Large intestine (tissue), 12 donors: ENCODE measurements at places on chromosomes 1 and 21. TPM values are rescaled to one million over a fixed set of nuclear protein-coding genes. Genes with fewer than 3 reads are reported as not detected.

DNA sequence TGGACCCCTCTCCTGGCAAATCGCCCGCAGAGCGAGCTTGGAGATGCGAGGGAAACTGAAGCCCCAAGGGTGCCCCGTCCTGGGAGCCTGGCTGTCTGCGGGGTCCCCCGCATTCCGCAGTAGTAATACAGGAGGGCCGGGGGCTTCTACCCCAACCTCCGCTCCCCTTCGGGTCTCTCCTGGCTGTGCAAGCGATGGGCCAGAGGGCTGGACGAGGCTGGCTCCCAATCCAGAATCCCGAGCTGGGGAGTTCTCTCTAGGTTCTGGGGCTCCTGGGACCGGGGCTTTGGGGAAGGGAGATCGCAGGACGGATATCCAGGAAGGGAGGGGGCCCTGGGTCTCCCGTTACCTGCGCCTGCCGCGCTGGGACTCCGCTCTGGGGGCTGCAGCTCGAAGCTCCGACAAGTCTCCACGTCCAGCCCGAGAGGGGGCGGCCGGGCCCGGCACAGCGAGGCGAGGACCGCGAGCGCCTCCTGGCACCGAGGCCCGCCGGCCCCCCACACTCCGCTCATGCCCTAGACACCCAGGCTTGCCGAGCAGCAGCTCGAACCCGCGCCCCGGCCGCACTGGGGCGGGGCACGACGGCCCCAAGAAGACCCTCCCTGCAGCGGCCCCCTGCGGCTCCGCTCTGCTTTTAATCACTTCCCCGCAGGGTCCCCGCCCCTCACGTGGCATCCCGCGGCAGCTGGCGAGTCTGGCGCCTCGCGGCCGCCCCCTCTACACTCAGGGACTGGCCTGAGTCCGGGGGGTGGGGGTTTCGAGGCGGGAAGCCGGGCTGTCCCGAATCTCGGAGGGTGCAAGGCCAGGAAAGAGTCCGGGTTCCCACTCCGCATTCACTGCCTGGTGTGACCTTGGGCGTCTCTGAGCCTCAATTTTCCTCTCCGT is at the start of gene SYT6:
SYT6 (minus strand) TSS at position 609 of the 885 bp plus-strand sequence; CDS start at position 512, 97 bp downstream.
- no peaks in the 10 kb centered on the region for H3K36me3 ChIP-seq
- peak within 1 kb of the TSS; percentile 18 for H3K4me3 ChIP-seq
- peaks cover 19% of the 10 kb centered on the region for H3K4me1 ChIP-seq

DNA sequence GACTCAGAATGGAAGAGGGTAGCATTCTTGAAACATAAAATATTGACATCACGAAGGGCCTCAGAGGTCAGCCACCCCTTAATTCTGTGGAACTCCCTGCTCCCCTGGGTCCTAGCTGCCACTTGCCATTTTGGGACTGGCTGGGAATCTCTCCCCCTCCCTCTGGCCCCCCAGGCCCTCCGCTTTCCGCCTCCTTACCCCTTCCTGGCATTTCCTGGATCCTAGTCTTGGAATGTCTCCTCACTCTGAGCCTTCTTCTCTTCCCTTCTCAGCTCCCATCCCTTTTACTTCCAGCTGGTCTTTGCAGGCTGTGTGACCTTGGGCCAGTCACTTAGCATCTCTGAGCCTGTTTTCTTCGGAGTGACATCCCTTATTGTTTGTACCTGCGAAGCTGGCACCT is 4.5 kb downstream of the PADI1 start:
- peaks cover 6% of the 10 kb centered on the region for H3K4me1 ChIP-seq
- no peaks in the 10 kb centered on the region for H3K27me3 ChIP-seq
- no peak for DNase-seq
- no peak overlapping the region for H3K27ac ChIP-seq
- no peaks in the 10 kb centered on the region for H3K36me3 ChIP-seq
- H3K4me3 ChIP-seq = no peak overlapping the region

GRCh38 chr1:51354416-51354815 is 24.1 kb upstream of the TTC39A start:
- H3K27ac ChIP-seq = no peak overlapping the region
- H3K4me1 ChIP-seq = no peaks in the 10 kb centered on the region
- no peak overlapping the region for H3K4me3 ChIP-seq
- H3K36me3 ChIP-seq = peaks cover 14% of the 10 kb centered on the region
- DNase-seq = no peak

DNA sequence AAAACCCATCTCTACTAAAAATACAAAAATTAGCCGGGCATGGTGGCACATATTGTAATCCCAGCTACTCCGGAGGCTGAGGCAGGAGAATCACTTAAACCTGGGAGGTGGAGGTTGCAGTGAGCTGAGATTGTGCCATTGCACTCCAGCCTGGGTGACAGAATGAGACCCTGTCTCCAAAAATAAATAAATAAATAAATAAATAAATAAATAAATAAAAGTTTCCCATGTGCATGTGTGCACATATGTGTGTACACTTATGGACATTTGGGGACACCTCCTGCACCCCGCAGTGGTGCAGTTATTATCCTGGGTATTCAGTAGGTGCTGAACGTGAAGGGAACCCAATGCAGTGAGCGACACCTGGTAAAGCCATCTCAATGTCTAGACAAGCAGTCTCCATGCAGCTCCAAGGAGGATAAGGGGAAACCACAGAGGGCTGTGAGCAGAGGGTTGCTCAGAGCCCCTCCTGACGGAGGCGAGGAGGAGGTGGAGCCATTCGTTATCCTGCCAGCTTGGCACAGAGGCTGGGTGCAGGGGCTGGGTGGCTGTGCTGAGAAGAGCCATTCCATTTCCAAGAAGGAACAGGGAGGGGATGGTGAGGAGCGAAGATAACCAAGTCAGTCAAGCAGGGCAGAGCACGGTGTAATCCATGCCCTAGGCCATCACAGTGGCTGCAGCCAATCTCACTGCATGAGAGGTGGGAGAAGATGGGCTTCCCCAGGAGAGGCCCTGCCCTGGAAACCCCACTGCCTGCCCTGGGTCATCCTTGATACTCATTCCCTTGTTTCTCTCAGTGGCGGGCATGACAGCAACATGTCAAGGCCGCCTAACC is 25.6 kb downstream of the UBIAD1 start:
- peaks cover 9% of the 10 kb centered on the region for H3K36me3 ChIP-seq
- H3K27me3 ChIP-seq = no peaks in the 10 kb centered on the region
- DNase-seq = no peak
- no peaks in the 10 kb centered on the region for H3K4me1 ChIP-seq
- H3K4me3 ChIP-seq = no peak overlapping the region
- H3K27ac ChIP-seq = no peak overlapping the region

DNA sequence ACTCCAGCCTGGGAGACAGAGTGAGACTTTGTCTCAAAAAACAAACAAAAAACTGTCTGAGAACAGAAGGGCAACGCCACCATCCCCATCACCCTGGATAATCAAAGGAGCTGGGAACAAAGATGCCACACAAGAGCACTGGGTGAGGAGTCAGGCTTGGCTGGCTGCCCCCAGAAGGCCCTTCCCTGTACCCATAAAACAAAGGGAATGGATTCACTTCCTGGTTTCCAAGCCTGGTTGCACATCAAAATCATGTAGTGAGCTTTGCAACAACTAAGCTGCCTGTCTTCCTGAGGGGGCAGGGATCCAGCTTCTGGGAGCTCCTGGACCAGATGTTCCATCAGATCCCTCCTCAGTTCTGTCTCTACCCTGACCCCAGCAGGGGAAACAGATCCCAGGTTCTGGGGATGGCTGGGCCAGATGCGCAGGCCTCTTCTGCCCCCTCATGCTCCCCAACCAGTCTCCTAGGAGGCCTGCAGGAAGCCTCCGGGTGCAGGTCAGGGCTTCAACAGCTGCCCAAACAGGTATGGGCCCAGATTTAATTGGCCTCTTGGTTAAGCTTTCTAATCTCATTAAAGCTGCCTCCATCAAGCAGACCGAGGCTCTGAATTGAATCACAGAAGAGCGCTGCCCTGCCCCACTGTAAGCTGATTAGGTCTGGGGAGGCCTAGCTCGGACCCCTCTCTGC is 97.8 kb downstream of the MRPL37 start:
- H3K27ac ChIP-seq = peak overlapping the region; percentile 45
- no peak for DNase-seq
- H3K4me1 ChIP-seq = peaks cover 37% of the 10 kb centered on the region
- no peaks in the 10 kb centered on the region for H3K27me3 ChIP-seq
- H3K36me3 ChIP-seq = no peaks in the 10 kb centered on the region
- H3K4me3 ChIP-seq = no peak overlapping the region

C1orf21 gene
- 59.4 TPM for polyA plus RNA-seq

DNA sequence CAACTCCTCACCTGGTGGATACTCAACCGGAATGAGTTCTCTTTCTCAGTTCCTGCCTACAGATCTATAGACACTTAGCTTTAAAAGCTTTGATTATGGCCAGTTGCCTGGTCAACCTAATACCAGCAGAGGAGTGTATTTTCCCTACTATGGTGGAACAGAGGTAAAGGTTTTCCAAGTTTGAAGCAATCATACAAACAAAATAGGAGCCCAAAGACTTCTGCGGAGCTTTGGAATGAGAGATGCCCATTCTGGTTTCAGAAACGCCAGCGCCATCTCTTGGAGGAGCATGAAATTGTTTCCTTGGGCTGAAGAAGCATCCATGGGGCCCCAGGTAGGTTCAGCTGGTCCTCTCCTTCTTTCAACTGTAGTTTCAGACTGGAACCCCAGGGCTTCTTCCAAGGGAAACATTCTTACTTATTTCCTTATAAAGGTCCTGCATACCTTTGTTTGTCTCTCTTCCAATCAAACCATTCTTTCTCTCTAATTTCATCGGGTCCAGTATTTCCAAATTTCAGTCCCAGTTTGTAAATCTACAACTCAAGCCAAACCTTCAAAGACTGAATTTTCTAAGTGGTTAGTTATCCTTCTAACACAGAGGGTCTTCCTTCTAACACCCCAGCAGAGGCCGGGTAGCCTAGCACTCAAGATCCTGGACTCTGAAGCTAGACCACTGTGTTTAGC is 95.9 kb downstream of the KCNJ15 start:
- peaks cover 12% of the 10 kb centered on the region for H3K27me3 ChIP-seq
- no peak for DNase-seq
- no peaks in the 10 kb centered on the region for H3K36me3 ChIP-seq
- no peaks in the 10 kb centered on the region for H3K4me1 ChIP-seq

DNASE2B gene
- polyA plus RNA-seq = 0.16 TPM

KLHDC9 gene
- polyA plus RNA-seq = 5.6 TPM

DNA sequence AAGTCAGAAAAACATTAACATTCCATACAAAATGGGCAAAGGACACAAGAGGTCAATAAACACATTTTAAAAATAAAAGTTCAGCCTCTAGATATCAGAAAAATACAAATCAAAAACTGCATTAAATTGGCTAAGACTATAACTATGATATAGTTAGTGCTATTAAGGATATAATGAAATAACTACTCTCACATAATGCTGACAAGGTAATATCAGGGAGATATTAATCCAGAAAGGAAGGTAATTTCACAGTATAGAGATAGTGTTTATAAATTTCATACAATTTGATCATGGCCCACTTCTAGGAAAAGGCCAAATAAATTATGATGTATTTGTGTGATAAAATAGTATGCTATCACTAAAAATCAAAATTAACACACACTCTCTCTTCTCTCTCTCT is 61.8 kb downstream of the LBR start:
- no peak for DNase-seq
- H3K27ac ChIP-seq = no peak overlapping the region
- H3K27me3 ChIP-seq = no peaks in the 10 kb centered on the region
- H3K36me3 ChIP-seq = no peaks in the 10 kb centered on the region

GRCh38 chr1:198651650-198652400 is 13.0 kb downstream of the PTPRC start:
- no peak overlapping the region for H3K4me3 ChIP-seq
- no peak for DNase-seq
- H3K27ac ChIP-seq = no peak overlapping the region
- no peaks in the 10 kb centered on the region for H3K27me3 ChIP-seq
- no peaks in the 10 kb centered on the region for H3K4me1 ChIP-seq

- no peaks in the 10 kb centered on the region for H3K4me1 ChIP-seq
- DNase-seq = no peak
- peaks cover 2% of the 10 kb centered on the region for H3K27me3 ChIP-seq
- H3K27ac ChIP-seq = no peak overlapping the region
Observed at GRCh38 chr1:181809991-181810545, 251.4 kb downstream of the ZNF648 start.

GRCh38 chr1:177561436-177561835 is 390.7 kb downstream of the BRINP2 start:
- no peak overlapping the region for H3K27ac ChIP-seq
- no peaks in the 10 kb centered on the region for H3K36me3 ChIP-seq
- no peaks in the 10 kb centered on the region for H3K4me1 ChIP-seq
- no peaks in the 10 kb centered on the region for H3K27me3 ChIP-seq
- DNase-seq = no peak

GRCh38 chr1:233721004-233721595 is 107.2 kb downstream of the KCNK1 start:
- H3K27me3 ChIP-seq = no peaks in the 10 kb centered on the region
- DNase-seq = peak; percentile 43
- H3K36me3 ChIP-seq = no peaks in the 10 kb centered on the region
- H3K4me1 ChIP-seq = no peaks in the 10 kb centered on the region
- H3K4me3 ChIP-seq = no peak overlapping the region

DNA sequence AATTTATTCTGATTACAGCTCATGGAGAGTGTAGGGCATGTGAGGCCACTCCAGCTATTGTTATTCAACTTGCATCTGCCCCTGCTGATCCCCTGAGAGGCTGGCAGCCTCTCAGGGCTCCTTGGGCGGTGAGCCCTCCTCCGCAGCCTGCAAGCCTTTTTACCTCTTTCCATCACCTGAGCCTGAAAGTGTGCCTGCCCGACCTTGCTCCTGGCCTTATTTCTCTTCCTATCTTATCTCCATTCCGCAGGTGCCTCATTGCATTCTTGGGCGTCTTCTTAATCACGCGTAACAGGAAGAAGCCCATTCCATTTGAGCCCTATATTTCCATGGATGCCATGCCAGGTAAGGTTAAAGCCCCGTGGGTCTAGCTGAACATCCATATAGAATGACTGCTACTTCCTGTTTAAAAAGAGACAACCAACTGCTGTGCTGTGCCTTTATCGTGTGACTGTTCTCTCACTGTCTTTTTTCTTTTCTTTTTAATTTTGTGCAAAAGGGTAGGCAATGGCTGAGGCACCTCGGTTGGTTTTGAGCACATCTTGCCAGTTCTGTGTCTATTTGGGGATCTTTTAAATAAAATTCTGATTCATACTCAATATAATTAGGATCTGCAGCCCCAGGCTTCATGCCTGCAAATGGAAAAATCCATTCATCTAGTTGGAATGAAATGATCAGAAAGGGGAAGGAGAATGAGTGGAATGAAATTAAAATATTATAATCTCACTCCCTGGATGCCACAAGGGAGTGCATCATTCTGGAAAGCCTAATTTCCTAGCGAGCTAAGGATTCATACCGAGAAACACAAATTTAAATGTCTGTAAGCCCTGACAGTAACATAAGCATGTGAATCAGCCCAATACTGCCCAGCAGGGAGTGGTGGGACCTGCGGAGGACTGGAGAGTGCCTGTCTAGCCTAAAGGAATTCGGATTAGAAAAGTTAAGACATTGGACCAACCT is 38.6 kb upstream of the RCAN3 start:
- DNase-seq = peak; percentile 70
- peaks cover 21% of the 10 kb centered on the region for H3K36me3 ChIP-seq
- peak overlapping the region; percentile 8 for H3K27ac ChIP-seq
- peaks cover 19% of the 10 kb centered on the region for H3K4me1 ChIP-seq

GRCh38 chr1:245148861-245149260 is 5.9 kb upstream of the KIF26B start:
- no peaks in the 10 kb centered on the region for H3K36me3 ChIP-seq
- H3K27ac ChIP-seq = no peak overlapping the region
- peaks cover 5% of the 10 kb centered on the region for H3K27me3 ChIP-seq
- no peak overlapping the region for H3K4me3 ChIP-seq

HSD3B1 gene
- not detected for polyA plus RNA-seq

EPS15 gene
- polyA plus RNA-seq = 34.2 TPM

GRCh38 chr21:15549671-15550070 is 180.1 kb upstream of the USP25 start:
- no peak overlapping the region for H3K27ac ChIP-seq
- no peaks in the 10 kb centered on the region for H3K27me3 ChIP-seq
- H3K4me1 ChIP-seq = no peaks in the 10 kb centered on the region
- DNase-seq = no peak
- H3K4me3 ChIP-seq = no peak overlapping the region
- no peaks in the 10 kb centered on the region for H3K36me3 ChIP-seq
